Stimulated activated CD4-positive, alpha-beta T cell treated with anti-CD3 and anti-CD28 coated beads, Interleukin-2, amount 100 ng/mL, for 24 hours (primary cell): ENCODE measurements at places on chromosomes 5 and 9.

- no peak for DNase-seq
These were observed 144.0 kb downstream of the TMC1 start for GRCh38 chr9:72665421-72665820.

GRCh38 chr5:132751444-132751843, 4.2 kb downstream of the CCNI2 start:
- DNase-seq: peak; percentile 49

DNA sequence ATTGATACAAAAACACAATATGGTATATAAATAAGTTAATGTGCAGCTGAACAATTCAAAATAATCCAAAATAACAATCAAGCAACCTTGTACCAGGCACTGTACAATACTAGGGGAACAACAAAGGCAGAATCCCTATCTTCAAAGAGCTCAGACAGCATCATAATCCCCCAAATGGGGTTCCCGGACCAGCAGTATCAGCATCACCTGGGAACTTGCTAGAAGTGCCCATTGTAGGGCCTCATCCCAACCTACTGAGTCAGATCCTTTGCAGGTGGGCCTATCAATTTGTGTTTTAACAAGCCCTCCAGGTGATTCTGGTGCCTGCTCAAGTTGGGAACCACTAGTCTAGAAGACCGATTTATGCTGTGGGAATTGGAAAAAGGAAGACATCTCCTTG, 27.1 kb downstream of the SLIT3 start:
- DNase-seq: no peak

GRCh38 chr9:117691367-117691766, 12.8 kb upstream of the TLR4 start:
- no peak for DNase-seq

- DNase-seq: no peak
These were observed 680 bp downstream of the GLRA1 start for GRCh38 chr5:151923866-151924476.
